ENCODE measurements at places on chromosomes 6 and 20.

- DNase-seq: peak; percentile 67
Observed at GRCh38 chr20:50153500-50154377, at the start of gene PEDS1. TSS of gene PEDS1 (minus strand) at chr20:50153723. CDS start at chr20:50153637, 86 bp downstream.

- no peak for DNase-seq
Observed at GRCh38 chr6:52160472-52161104, 25.6 kb upstream of the IL17A start.

GRCh38 chr6:1739220-1739619 lies 129.5 kb downstream of the FOXC1 start:
- DNase-seq: no peak

DNA sequence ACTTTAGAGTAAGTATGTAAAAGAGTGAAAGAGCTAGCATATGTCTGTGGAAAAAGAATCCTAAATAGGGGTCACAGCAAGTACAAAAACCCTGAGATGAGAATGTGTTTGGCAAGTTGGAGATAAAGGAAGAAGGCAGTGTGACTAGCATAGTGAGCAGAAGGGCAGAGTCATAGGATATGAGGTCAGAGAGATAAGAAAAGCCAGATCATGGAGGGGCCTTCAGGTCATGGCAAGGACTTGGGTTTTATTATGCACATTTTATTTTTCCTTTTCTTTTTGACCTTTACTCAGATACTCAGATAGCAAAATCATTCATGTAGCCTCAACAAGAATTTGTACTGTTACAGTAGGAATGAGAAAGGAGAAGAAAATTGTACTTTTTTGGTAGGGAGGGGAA lies 138.0 kb downstream of the GJA1 start:
- DNase-seq: no peak

DNA sequence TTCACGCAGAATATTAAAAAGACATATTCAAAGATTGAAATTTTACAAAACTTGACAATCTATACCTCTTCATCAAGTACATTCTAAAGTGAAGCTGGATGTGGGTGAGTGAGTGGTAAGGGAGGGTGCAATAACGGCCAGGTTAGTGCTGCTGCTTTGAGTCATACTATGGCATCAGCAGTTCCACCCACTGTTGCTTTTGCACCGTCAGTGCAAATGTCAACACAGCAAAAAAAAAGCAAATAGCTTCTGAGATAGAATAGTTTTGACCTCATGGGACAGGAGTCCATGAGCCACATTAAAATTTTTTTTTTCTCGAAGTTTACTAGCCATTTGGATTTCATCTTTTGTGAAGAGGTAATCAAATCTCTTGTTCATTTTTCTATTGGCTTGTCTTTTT lies 31.8 kb downstream of the PSMF1 start:
- DNase-seq: no peak

- DNase-seq: no peak
Observed at GRCh38 chr6:44527583-44528369, 140.3 kb downstream of the CDC5L start.

- DNase-seq: no peak
Observed at GRCh38 chr20:48463096-48463720, 364.6 kb downstream of the PREX1 start.

DNA sequence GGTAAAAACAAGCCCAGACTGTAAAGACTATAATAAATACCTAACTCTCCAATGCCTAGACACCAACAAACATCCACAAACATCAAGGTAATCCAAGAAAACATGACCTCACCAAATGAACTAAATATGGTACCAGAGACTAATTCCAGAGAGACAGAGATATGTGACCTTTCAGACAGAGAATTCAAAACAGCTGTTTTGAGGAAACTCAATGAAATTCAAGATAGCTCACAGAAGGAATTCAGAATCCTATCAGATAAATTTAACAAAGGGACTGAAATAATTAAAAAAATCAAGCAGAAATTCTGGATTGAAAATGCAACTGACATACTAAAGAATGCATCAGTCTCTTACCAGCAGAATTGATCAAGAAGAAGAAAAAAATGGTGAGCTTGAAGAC lies 26.6 kb downstream of the NCOA6 start:
- DNase-seq: no peak

GRCh38 chr6:144185133-144185836 lies 35.0 kb downstream of the STX11 start:
- DNase-seq: no peak

DNA sequence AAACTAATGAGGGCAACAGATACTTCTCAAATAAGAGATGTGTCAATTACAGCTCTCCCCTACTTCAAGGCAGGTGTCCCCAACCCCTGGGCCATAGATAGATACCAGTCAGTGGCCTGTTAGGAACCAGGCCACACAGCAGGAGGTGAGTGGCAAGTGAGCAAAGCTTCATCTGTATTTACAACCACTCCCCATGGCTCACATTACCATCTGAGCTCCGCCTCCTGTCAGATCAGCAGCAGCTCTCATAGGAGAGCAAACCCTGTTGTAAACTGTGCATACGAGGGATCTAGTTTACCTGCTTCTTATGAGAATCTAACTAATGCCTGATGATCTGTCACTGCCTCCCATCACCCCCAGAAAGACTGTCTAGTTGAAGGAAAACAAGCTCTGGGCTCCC lies 422.1 kb downstream of the GJA1 start:
- DNase-seq: no peak

DNA sequence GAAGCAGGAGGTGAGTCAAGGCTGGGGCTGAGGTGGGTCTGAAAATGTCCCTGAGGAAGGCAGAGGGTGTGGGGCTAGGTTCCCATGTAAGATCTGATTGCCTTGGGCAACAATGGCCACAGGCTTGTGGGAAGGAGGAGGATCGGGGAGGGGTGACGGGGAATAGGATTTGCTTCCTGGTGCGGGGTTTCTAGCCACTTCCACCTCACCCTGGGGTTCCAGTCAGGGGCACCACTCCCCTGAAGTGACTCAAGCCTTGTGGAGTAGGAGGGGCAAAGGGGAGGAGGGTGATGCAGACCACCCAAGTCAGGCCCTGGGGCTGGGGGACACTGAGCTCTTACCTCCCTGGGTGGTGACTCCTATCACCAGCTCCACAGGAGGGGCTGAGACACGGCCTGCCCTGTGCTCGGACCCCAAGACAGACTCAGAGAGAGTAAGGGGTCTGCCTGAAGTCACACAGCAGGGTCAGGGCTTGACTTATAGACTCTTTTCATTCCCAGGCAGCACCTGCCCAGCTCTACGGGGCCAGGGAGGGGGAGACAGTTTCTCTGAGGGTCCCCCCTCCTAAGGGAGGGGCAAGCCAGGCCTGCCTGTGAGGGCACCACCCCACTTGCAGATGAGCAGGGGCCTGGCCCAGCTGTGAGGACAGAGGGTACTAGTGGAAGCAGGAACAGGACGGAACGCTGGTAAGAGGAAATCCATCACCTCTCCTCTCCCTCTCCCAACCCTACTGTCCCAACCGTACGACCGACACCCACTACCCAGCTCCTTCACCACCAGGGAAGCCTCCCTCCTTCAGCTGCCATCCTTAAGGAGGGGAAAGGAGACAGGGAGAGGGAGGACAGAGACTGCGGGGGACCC lies 12.4 kb upstream of the SPDEF start:
- DNase-seq: no peak

- DNase-seq: no peak
Observed at GRCh38 chr6:41379306-41379705, 43.9 kb downstream of the NCR2 start.

DNA sequence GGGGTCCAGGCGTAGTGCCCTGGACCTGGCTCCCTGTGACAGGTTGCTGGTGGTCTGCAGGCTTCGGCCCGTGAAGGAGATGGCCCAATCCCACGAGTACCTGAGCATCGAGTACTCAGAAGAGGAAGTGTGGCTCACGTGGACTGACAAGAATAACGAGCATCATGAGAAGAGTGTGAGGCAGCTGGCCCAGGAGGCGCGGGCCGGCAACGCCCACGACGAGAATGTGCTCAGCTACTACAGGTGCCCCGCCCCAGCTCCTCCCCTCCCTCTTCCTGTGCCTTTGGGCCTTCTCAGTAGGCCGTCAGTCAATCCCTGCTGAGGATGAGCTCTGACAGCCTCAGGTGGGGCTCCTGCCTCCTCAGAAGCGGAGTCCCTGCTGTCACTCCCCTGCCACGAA lies 42.6 kb downstream of the UQCC2 start:
- no peak for DNase-seq

GRCh38 chr6:50681213-50681824 lies 32.0 kb upstream of the TFAP2D start:
- no peak for DNase-seq

DNA sequence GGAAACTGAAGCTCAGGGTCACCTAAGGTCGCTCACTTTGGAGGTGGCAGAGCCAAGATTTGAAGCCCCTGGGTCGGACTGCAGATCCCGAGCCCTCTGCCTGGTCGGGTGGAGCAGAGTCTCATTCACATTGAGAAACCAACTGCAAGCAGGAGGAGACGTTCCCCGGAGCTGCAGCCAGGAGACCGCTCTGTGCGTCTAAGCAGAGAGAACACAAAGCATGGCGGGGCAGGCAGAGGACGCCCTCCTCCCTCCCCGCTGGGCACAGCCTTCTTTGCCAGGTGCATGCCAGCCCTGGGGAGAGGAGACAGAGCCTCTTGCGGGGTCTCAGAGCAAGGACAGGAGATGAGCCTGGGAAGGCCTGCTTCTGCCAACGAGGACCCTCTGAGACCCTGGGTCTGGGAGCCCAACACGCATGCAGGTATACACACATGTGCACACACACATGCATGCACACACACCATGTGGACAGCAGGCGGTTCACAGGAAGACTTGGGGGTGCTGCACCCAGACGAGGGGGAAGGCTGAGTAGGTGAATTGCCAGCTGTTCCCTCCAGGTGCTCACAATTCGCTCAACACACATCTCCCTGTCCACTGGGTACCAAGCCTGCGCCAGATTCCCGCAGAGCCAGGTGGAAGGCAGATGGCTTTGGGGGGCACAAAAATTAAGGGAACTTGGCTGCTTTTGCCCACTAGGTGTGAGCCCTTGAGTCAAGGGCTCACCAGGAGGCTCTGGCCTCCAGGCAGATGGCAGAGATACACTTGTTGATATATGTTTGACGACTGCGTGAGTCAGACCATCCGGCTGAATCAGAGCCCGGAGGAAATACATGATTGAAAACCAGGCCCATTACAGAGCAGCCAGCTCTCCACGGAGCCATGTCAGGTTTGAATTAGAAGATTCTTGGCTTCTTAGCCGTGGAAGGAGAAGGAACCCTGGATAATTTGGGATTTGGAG lies 5.5 kb upstream of the NTSR1 start:
- DNase-seq: peak; percentile 27

- no peak for DNase-seq
Observed at GRCh38 chr20:37339208-37339607, 6.7 kb upstream of the SRC start.

DNA sequence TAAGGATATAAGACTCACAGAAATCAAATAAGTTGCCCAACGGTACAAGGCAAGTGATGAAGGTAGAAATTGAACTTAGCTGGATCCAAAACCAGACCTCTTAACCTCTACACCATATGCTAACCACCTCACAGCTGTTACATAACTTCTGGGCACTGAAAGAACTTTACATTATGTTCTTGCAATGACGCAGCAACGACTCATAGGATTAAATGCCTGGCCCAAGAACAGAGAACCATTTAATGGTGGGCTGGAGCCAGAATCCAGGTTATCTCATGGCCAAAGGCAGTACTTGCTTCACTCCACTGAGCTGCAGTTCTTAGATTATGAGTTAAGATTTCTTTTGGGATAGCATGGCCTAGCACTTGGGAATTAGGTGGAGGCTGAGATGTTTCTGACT lies 4.4 kb downstream of the TRMT6 start:
- no peak for DNase-seq

GRCh38 chr6:68652117-68652536 lies 17.0 kb downstream of the ADGRB3 start:
- DNase-seq: no peak

- no peak for DNase-seq
Observed at GRCh38 chr6:119243037-119243436, 106.5 kb downstream of the MAN1A1 start.

DNA sequence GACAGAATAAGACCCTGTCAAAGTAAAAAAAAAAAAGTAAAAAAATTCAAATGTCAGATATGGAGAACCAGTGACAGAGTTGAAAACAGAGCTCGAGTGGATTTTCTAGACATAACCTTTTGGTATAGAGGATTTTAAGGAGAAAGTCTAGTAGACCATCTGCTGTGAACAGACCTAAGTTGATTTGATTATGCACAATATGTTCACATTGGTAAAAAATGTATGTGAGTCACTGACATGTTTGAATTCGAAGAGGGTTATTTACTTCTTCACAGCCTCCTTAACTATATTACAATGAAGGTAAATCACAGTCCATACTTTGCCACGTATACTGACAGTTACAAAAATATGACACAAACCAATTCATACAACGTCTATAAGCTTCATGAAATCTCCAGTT lies 7.4 kb downstream of the TINAG start:
- no peak for DNase-seq

DNA sequence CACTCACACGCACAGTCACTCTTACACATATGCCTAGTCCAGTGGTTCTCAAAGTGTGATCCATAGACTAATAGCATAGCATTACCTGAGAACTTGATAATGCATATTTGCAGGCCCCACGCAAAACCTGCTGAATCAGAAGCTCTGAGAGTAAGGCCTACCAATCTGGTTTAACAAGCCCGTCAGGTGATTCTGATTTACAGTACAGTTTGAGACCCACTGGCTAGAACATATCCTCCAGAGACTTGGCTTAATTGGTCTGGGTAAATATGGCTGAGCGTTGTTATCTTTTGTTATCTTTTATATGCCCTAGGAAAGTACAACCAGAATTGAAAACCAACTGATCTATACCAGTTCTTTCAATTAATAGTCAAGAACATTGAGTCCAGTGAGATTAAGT lies 9.6 kb downstream of the TSPYL4 start:
- DNase-seq: no peak

DNA sequence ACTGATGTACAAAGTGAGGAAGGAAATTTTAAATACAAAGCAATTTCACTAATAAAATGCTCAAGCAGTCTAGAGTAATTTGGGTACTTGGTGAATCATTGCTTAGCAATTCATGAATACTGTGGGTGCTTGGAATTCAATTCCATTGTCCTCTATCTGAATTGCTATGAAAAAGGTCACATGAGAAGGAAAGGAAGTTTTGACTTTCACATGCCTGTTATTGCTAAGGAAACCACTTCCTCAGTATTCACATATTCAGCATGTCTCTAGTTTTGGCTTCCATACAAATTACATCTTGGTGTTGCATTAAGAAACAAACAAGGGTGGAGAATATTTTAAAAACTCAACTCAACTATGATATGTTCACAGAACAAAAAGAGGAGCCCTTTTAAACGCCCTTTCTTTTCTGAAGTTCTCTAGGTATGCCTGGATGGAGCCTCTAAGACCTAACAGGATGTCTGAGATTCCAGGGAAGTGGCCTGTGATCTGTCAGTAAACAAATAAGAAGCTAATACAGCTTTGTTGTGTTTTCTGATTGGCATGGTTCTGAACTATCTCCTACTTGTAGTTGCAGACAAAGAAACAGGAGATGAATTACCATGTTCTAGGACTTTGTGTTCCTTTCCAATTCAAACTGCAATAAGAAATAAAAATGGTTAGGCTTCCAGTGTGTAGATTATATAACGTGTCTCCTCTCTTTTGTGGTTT lies 190.4 kb downstream of the OGFRL1 start:
- DNase-seq: no peak

GRCh38 chr20:13147971-13148370 lies 73.1 kb upstream of the ISM1 start:
- DNase-seq: no peak

Measured in brain pericyte (primary cell).